ENCODE measurements at places on chromosomes 1 and 21. TPM values are rescaled to one million over a fixed set of nuclear protein-coding genes. Genes with fewer than 3 reads are reported as not detected.

Gene LRRC53
- not detected for total RNA-seq

GRCh38 chr1:208137193-208137592, 107.0 kb downstream of the PLXNA2 start:
- no peak overlapping the region for H3K4me3 ChIP-seq
- peaks cover 7% of the 10 kb centered on the region for H3K4me1 ChIP-seq
- DNase-seq: no peak
- H3K27ac ChIP-seq: no peak overlapping the region

DNA sequence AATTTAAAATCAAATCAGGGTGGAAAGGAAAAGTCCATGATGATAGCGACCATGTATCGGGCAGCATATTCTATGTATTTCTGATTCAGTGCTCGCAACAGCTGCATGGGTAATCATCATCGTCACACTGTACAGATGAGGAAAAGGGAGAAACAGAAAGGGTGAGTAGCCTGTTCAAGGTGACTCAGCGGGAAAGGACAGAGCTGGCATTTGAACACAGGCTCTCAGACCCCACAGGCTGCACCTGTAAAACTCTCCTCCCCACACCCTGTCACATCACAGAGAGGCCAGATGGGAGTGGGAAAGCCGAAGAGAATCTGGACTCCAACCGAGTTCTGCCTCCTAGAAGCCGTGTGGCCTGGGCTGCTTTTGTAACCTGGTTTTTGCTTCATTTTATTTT, 14.0 kb downstream of the RUNX1 start:
- DNase-seq: no peak
- no peak overlapping the region for H3K4me3 ChIP-seq
- no peaks in the 10 kb centered on the region for H3K4me1 ChIP-seq
- H3K27ac ChIP-seq: no peak overlapping the region
- peaks cover 2% of the 10 kb centered on the region for H3K36me3 ChIP-seq

DNA sequence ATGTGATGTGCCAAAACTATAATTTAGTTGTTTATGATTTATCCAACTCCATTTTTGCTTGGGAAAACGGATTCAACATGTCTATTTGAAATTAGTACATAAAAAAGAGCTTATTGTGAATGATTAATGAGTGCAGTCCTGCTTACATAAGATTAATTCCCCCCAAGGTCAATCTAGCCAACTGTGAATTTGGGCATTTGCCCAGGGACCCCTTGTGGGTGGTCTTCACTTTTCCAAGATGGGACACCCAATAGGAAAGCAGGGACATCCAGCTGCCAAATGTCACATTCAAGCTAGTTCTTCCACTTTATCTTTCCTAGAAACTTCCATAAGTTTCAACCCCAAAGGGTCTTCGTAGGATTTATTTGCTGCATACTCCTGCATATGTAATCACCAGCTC, 362.4 kb upstream of the PKN2 start:
- H3K36me3 ChIP-seq: no peaks in the 10 kb centered on the region
- no peaks in the 10 kb centered on the region for H3K4me1 ChIP-seq
- no peak for DNase-seq
- H3K4me3 ChIP-seq: no peak overlapping the region
- no peak overlapping the region for H3K27ac ChIP-seq

GRCh38 chr1:56185493-56185892, 393.9 kb downstream of the PLPP3 start:
- no peaks in the 10 kb centered on the region for H3K27me3 ChIP-seq
- peaks cover 4% of the 10 kb centered on the region for H3K4me1 ChIP-seq
- DNase-seq: no peak
- H3K36me3 ChIP-seq: no peaks in the 10 kb centered on the region

DNA sequence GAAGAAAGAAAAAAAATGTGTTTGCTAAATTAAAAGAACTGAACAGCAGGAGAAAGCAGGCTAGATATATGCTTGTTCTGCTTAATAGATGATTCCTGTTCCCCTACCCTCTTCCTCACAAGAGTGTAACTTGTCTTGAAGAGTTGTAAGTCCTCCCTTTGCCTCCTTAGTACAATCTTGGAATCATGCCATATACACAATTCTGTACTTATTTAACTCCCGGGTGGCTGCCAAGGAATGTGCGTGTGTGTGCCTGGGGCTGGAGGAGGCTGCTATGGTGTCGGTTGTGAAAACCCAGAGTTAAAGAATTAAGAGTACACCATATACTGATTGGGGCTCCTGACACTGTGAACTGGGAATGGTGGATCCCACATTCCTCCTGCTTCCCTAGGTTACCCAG, 194.2 kb downstream of the SIPA1L2 start:
- peaks cover 8% of the 10 kb centered on the region for H3K4me1 ChIP-seq
- DNase-seq: no peak
- H3K27ac ChIP-seq: no peak overlapping the region
- H3K4me3 ChIP-seq: no peak overlapping the region
